Calu3 (cell line): ENCODE measurements at places on chromosomes 3 and 15.
A peak's percentile ranks its signal among the peaks of the same experiment; 100 is the strongest.

DNA sequence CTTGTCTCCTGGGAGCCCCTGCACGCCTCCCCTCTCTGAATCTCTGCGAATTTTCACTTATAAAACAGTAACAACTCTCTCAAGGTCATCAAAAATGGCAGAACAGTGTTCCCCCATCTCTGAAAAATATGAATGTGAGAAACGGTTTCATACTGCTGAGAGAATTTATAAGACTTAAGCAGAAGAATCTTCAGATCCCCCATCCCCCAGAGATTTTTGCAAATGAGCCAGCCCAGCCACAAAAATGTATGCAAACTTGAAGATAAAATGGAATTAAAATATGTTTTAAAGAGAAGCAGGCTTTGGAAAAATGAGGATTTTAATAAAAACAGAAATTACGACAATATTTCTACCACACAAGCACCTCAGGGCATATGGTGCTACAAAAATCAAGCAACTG, 173.0 kb downstream of the STT3B start:
- H3K27ac ChIP-seq, result no peak overlapping the region
- H3K36me3 ChIP-seq, result peaks cover 13% of the 10 kb centered on the region
- peaks cover 28% of the 10 kb centered on the region for H3K4me1 ChIP-seq

GRCh38 chr3:147616998-147617619, 207.9 kb downstream of the ZIC1 start:
- H3K4me1 ChIP-seq, result no peaks in the 10 kb centered on the region
- DNase-seq, result no peak
- no peaks in the 10 kb centered on the region for H3K27me3 ChIP-seq

GRCh38 chr15:69815793-69816192, 281.9 kb downstream of the TLE3 start:
- no peak for DNase-seq
- H3K4me3 ChIP-seq, result no peak overlapping the region
- no peaks in the 10 kb centered on the region for H3K36me3 ChIP-seq
- peaks cover 57% of the 10 kb centered on the region for H3K27me3 ChIP-seq

GRCh38 chr15:47718497-47719437, 1.5 kb downstream of the SEMA6D start:
- no peak for DNase-seq
- H3K4me3 ChIP-seq, result no peak overlapping the region
- H3K36me3 ChIP-seq, result no peaks in the 10 kb centered on the region

- H3K4me1 ChIP-seq, result peaks cover 40% of the 10 kb centered on the region
- peaks cover 62% of the 10 kb centered on the region for H3K36me3 ChIP-seq
- H3K27me3 ChIP-seq, result no peaks in the 10 kb centered on the region
- peak overlapping the region; percentile 91 for H3K27ac ChIP-seq
Observed at GRCh38 chr3:25427155-25427554, 908 bp upstream of the RARB start.

DNA sequence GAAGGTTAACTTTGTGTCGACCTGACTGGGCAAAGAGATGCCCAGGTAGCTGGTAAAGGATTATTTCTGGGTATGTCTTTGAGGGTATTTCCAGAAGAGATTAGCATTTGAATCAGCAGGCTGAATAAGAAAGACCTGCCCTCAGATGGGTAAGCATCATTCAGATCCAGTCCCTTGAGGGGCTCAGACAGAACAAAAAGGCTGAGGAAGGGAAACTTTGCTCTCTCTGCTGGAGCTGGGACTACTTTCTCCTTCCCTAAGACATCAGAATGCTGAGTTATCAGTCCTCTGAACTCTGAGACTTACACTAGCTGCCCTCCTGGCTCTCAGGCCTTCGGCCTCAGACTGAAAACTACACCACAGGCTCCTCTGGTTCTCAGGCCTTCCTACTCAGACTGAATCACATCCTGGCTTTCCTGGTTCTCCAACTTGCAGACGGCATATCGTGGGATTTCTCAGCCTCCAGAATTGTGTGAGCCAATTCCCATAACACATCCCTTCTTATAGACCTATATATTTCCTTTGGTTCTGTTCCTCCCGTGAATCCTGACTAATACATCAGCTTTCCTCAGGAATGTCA, 982.9 kb downstream of the TUSC7 start:
- no peak for DNase-seq
- no peaks in the 10 kb centered on the region for H3K27me3 ChIP-seq
- no peak overlapping the region for H3K27ac ChIP-seq
- no peak overlapping the region for H3K4me3 ChIP-seq

DNA sequence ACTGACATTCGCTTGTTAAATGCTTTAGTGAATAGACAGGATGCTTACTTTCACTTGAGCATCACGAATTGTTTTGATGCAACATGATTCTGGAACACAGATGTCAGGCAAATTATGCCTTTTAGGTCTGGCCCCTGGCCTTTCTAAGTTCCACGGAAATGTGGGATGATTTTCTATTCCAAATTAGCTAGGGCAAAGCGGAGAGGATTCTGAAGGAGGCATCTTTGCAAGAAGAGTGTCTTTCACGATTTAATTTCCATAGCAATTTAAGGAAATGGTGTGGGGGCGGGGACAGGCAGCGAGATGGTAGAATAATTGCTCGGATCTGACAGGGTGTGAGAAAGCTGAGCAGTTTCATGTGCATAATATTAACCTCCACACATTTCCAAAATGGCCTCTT, 238.5 kb upstream of the KCNMB2 start:
- H3K27ac ChIP-seq, result no peak overlapping the region
- no peaks in the 10 kb centered on the region for H3K4me1 ChIP-seq
- H3K27me3 ChIP-seq, result no peaks in the 10 kb centered on the region
- no peak for DNase-seq
- no peaks in the 10 kb centered on the region for H3K36me3 ChIP-seq

DNA sequence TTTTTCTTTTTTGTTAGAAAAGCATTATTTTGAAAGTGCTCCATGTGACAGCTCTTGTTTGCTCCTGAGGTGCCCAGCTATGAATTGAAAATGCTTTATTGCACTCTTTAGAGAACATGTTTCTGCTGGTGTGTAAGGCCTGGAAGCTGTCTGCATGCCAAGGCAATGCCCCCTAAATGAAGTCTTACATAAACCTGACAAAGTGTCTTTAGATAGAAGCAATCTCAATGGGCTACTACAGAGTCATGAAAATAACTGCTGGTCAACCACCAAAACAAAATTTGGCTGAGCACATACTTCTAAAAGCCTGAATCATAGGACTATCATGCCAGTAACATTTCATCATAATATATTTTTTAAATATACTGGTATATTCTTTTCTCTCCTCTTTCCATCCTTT, 178.7 kb downstream of the THRB start:
- H3K36me3 ChIP-seq, result peaks cover 5% of the 10 kb centered on the region
- H3K27ac ChIP-seq, result peak overlapping the region; percentile 56
- H3K27me3 ChIP-seq, result no peaks in the 10 kb centered on the region
- H3K4me3 ChIP-seq, result no peak overlapping the region
- peaks cover 31% of the 10 kb centered on the region for H3K4me1 ChIP-seq
- DNase-seq, result no peak

GRCh38 chr15:76349301-76350070, 12.9 kb downstream of the ISL2 start:
- peaks cover 15% of the 10 kb centered on the region for H3K36me3 ChIP-seq
- DNase-seq, result no peak
- no peak overlapping the region for H3K27ac ChIP-seq
- H3K4me1 ChIP-seq, result peaks cover 15% of the 10 kb centered on the region

- H3K27me3 ChIP-seq, result no peaks in the 10 kb centered on the region
- peaks cover 7% of the 10 kb centered on the region for H3K4me1 ChIP-seq
- no peak overlapping the region for H3K4me3 ChIP-seq
Observed at GRCh38 chr3:150286390-150287147, 121.5 kb upstream of the TSC22D2 start.

DNA sequence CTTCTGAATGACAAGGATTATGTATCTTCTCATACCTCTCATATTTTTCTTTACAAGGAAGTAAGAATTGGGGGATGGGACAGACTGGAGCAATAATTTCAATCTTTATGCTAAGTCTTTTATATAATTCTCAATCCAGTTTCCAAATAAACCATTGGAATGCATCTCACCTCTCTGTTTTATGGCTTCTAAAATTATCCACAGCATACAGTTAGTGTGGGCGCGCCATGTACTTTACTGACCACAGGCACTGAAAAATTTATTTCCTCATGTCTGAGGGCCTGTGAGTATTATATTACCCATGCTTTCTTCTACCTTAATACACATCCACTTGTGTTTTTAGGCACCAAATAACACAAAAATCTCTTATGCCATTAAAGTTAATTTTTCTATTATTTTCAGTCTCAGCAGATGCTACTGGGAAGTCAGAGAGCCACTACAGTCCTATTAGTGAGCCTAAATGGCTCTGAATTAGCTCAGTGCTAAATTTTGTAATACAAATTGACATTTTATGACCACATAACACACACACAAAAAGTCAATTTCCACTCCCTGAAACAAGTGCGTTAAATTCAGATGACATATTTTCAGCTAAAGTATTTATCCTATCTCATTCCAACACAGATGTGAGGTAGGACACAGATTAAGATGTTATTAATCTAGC, 39.3 kb downstream of the SLITRK3 start:
- no peaks in the 10 kb centered on the region for H3K27me3 ChIP-seq
- no peaks in the 10 kb centered on the region for H3K36me3 ChIP-seq
- no peak overlapping the region for H3K4me3 ChIP-seq

- no peaks in the 10 kb centered on the region for H3K36me3 ChIP-seq
- no peak overlapping the region for H3K27ac ChIP-seq
- H3K4me1 ChIP-seq, result no peaks in the 10 kb centered on the region
- no peak for DNase-seq
Observed at GRCh38 chr3:17372362-17373210, 369.8 kb downstream of the TBC1D5 start.

- H3K36me3 ChIP-seq, result no peaks in the 10 kb centered on the region
- H3K27me3 ChIP-seq, result peaks cover 66% of the 10 kb centered on the region
- H3K4me1 ChIP-seq, result no peaks in the 10 kb centered on the region
- no peak for DNase-seq
- H3K27ac ChIP-seq, result no peak overlapping the region
Observed at GRCh38 chr3:30890907-30891306, 3.6 kb downstream of the GADL1 start.

- no peak overlapping the region for H3K27ac ChIP-seq
- peaks cover 58% of the 10 kb centered on the region for H3K27me3 ChIP-seq
- H3K36me3 ChIP-seq, result no peaks in the 10 kb centered on the region
- no peaks in the 10 kb centered on the region for H3K4me1 ChIP-seq
Observed at GRCh38 chr3:141100531-141101320, 49.6 kb downstream of the SPSB4 start.

- no peaks in the 10 kb centered on the region for H3K27me3 ChIP-seq
- no peak overlapping the region for H3K4me3 ChIP-seq
- peak overlapping the region; percentile 7 for H3K27ac ChIP-seq
- peak; percentile 51 for DNase-seq
Observed at GRCh38 chr3:56923526-56924224, 121.9 kb upstream of the ARHGEF3 start.
